ENCODE measurements at places on chromosomes 7 and 10.
A peak's percentile ranks its signal among the peaks of the same experiment; 100 is the strongest.

GRCh38 chr10:70974351-70974901 is 86.1 kb upstream of the PCBD1 start:
- DNase-seq: no peak

DNA sequence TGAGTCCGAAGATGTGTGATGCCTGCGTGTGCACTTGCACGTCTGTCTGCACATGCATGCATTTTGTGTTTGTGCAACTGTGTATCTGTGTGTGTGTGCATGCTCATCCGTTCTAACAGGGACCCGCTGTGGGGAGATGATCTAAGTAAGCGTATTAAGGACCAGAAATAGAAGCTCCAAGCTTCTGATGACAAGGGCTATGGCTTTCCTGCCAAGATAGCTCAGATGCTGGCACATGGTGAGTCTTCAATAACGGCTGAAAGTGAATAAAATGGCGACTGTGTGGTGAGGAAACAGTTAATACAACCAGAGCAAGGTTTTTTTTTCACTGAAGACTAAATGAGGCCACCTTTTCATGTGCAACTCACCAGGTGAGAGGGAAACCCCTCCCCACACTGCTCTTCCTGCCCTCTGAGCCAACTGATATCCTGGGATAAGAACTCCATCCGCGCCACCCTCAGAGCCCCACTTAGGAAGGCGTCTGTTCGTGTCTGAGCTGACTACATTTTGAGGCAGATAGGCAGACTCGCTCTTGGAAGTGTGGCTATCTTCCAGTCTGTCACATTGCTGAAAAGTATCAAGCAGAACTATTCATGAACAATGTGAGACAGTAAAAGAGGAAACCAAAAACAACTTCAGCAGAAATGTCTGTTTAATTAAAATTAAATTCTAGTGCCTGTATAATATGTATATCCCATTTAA is 47.4 kb upstream of the TCERG1L start:
- no peak for DNase-seq

DNA sequence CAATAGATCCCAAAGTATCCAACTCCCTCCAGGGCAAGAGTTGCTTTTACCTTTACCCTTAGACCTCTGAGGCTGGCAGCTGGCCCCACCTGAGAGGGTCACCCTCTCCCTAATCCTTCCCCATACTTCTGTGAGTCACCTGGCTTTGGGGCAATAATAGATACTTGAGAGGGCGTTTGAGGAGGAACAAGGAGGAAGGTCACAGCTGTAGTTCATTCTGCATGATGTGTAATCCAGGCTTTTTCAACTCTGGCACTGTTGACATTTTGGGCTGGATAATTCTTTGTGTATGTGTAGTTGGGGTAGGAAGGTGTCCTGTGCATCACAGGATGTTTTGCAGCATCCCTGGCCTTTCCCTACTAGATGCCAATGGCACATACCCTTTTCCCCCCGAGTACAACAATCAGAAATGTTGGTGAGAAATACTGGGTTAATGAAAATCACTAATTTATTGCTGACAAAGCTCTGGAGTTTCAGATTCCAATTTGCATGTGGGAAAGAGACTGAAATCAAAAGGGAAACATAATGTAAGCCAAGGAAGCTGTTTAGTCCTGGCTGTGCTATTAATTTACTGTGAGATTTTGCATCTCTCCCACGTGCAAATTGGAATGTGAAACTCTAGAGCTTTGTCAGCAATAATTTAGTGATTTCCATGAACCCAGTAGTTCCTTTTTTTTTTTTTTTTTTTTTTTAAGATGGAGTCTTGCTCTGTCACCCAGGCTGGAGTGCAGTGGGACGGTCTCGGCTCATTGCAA is 3.6 kb downstream of the BLVRA start:
- DNase-seq: no peak

- no peak for DNase-seq
Observed at GRCh38 chr7:38561166-38561565, 70.0 kb downstream of the AMPH start.

DNA sequence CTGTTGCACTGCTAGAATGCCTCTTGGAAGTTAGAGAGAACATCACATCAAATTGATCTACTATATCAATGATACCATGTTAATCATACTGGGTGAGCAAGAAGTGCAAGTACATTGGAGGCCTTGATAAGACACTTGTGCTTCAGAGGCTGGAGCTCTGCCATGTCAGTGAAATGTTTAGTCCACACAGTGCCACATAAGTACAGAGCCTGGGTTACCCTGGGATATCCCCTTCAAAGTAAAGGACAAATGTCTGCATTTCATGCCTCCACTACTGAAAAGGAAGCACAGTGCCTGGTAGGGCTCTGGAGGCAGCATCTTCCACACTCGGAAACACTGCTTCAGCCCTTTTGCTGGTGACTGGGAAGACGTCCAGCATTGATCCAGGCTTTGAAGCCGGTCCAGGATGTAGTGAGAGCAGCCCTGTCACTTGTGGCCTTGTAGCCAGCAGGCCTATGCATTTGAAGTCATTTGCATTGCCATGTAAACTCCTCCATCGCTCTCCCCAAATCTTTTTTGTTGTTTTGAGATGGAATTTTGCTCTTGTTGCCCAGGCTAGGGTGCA is 15.7 kb upstream of the STN1 start:
- DNase-seq: no peak

GRCh38 chr10:76130892-76131291 is 699.5 kb downstream of the LRMDA start:
- no peak for DNase-seq

DNA sequence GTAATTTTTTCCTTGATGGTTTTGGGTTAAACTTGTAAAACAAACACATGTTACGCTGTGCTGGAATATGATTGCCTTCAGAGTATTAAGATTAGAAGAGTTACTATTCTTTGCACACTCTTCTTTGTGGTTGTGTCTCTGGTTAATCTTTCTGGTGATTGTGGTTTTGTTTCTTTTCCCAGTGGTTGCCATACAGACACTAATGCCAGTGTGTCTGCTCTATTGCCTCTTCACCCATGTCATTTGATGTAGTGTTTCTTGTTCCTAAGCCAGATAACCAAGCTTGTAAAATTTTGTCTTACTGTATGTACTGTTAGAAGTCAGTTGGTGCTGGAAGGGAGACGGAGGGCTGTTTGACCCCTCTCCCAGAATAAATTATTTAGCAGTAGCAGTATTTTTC is 124.8 kb downstream of the PHTF2 start:
- DNase-seq: no peak

- DNase-seq: no peak
Observed at GRCh38 chr7:139797607-139798006, 19.8 kb upstream of the HIPK2 start.

DNA sequence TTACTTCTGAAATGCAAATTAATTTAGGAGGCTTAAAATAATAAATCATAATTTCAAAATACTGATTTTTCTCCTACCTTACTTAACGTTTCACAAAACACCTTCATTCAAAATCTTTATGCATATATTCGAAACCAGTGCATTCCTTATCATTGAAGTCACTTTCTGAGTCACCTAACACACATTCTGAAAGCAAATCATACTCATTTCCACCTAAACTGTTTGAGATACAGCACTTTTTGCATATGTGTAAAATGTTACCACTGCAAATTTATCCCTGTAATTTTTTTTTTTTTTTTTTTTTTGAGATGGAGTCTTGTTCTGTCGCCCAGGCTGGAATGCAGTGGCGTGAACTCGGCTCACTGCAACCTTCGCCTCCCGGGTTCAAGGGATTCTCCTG is 15.7 kb downstream of the PPP3CB start:
- no peak for DNase-seq

- DNase-seq: no peak
Observed at GRCh38 chr10:103905441-103905840, 12.5 kb downstream of the STN1 start.

DNA sequence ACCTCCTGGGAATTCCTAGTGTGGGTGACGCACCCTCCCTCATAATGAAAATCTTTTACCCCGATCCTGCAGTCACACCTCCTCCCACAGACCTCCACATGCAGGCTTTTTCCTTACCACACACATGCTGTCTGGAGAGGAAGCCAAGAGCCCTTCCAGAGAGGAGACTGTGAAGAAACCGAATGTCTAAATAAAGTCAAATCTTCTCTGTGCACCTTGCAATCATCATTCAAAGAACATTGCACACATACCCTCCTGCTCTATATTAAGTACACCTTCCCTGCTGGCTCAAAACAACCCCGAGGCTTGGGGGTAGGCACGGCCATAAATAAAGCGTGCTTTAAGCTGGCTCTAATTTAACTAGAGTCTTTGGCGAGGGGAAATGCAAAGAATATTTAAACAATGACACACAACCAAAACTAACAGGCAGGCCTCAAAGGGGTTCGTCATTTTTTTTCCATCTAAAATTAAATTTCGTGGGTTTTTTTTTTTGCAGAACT is 34.9 kb downstream of the CALML3 start:
- no peak for DNase-seq

DNA sequence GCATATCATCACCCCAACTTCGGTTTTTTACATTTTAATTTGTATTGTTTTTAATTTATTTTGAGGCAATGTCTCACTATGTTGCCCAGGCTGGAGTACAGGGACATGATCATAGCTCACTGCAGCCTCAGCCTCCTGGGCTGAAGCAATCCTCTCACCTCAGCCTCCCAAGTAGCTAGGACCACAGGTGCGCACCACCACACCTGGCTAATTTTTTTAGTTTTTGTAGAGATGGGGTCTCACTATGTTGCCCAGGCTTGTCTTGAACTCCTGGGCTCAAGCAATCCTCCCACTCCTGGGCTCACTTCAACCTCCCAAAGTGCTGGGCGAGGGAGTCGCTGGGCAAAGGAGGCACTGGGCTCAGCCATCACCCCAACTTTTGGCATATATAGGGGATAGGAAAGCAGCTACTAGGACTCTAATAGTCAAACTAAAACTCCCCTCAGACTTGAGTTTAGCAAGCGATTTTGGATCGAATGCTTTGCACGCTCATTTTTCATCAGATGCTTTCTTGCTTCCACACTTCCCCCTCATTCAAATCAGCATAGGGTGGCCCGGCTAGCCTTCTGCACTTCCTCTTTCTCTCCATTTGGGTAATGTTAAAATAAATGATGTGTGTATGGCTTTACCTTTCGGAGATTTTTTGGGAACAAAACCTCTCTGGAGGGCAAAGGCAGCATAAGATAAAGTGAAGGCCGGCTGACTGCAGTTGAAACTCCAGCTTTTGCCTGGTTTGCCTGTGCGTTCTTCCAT is 20.8 kb upstream of the NMT2 start:
- peak; percentile 86 for DNase-seq

DNA sequence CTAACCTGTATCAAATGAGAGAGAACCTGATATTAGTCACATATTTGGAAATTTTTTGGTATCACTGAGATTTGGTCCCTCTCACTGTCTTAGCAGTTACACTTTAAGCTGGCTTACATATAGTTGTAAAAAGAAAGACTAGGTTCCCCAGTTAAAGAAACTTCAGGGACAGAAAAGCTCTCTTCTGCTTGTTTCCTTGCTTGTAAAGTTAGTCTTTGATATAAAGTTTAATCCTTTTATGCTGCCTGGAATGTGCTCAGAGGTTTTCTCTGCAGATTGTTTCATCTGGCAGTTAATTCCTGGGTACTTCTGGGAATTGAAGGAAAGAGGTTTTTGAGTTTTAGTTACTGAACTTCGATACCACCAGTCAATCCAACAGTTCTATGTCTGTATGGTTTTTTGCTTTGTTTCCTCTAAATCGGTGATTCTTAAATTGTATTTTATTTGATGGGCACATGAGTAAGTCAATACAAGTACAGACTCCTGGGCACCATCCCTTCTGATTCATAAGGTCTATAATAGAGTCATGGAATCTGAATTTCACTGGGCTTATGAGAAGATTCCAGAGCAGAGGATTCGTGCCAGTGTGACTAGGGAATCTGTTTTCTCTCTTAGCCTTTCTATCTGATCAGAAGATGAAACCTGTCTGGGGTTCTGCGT is 1080.9 kb upstream of the C7orf33 start:
- no peak for DNase-seq

GRCh38 chr10:58424176-58424575 is 39.0 kb downstream of the TFAM start:
- DNase-seq: no peak

GRCh38 chr7:96233084-96233483 is 88.8 kb downstream of the SLC25A13 start:
- DNase-seq: no peak

GRCh38 chr10:128043259-128044045 is 82.8 kb downstream of the MKI67 start:
- DNase-seq: peak; percentile 47

DNA sequence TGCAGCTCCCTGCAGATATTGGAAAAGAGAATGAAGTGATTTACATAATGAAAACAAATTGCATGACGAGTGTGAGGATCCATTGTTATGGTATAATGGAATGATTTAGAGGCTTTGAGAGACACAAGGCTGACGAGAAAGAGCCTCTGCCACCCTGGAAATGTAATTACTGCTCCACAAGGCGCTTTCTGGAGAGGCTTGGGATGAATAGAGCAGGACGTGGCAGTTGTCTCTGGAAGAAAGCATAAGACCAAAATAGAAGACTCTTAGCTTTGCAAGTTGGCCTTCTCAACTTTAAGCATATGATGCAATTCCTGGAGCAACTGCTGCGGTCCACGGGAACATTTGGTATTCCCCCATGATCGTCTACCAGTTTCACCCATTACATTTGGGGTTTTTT is 181.9 kb upstream of the TCF7L2 start:
- DNase-seq: no peak

GRCh38 chr7:66602159-66602558 is 26.5 kb upstream of the KCTD7 start:
- no peak for DNase-seq

GRCh38 chr7:36604806-36605205 is 119.5 kb downstream of the AOAH start:
- no peak for DNase-seq

GRCh38 chr10:124975977-124976514 is 34.1 kb downstream of the ZRANB1 start:
- DNase-seq: no peak

DNA sequence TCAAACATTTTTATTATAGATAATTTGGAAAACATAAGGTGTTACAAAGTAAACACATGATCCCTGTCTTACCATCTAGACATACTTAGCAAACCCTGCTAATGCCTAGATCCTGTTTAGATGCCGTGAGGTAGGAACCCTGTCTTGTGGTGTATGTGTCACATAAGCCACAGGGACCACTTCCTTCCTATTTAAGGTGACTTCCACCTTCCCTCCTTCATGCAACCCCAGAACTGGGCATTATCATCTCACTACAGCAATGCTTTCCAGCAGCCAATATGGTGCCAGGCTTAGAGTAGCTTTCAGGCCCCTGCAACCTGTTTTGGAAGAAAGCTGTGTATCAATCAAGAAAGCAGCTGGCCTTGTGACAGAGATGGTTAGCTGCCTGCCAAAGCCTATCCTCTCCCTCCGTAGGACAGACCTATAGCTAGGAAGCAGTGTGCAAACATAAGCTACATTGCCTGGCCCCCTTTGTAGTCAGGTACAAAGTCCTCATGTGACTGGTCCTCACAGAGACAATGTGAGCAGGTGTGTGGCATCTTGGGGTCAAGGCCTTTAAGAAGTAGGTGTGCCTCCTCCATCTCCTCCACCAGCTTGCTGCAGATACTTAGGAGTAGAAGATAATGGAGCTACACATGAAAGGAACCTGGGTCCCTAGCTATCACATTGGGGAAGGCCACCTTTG is 146.8 kb downstream of the SPAG6 start:
- peak; percentile 54 for DNase-seq

GRCh38 chr7:106778656-106779250 is 86.3 kb upstream of the PIK3CG start:
- DNase-seq: no peak

- no peak for DNase-seq
Observed at GRCh38 chr7:110852156-110852940, 238.6 kb upstream of the LRRN3 start.
